Muscle of back (tissue), 13 donors: ENCODE measurements at places on chromosomes 13 and 19. TPM values are rescaled to one million over a fixed set of nuclear protein-coding genes. Genes with fewer than 3 reads are reported as not detected.

- DNase-seq = no peak
These were observed 5.8 kb upstream of the DMKN start for GRCh38 chr19:35519291-35519690.

DNA sequence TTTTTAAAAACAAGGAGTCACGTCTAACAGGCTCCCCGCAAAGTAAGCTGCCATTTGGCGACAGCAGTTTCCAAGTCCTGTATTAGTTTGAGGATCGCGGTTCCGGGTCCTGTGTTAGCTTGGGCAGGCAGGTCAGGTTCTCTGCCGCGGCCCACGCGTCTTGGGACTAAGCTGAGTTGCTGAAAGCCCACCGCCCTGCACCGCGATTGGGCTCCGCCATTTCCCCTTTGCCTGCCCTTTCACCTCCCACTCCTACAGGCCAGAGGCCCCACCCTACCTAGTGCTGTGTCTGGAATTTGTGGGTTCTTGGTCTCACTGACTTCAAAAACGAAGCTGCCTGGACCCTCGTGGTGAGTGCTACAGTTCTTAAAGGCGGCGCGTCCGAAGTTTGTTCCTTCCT is 6.8 kb downstream of the PARP4 start:
- DNase-seq = no peak

DNA sequence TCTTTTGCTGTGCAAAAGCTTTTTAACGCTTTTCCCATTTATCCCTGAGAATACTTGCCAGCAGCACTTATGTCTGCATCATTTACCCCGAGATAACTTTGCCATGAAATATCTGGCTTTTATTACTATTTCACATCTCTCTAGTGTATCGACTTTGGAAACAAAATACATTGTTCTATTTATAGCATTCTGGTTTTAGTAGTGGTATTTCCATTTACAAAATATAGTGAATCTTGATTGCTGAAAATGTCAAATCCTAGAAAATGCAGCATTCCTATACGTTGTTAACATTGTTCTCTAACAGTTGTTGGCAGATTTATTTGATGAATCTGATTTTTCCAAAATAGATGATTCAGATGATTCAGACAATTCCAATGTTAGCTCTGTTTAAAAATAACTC is 189.3 kb upstream of the SPRY2 start:
- DNase-seq = peak; percentile 73

Gene CLEC17A
- polyA plus RNA-seq = 0.18 TPM

Gene LILRA6
- polyA plus RNA-seq = 2.2 TPM
